ENCODE measurements at places on chromosomes 16 and 17.

GRCh38 chr17:1467898-1468492 is 12.0 kb upstream of the CRK start:
- no peak for DNase-seq

GRCh38 chr17:8963014-8963413 is 2.5 kb downstream of the PIK3R5 start:
- DNase-seq, result no peak

- no peak for DNase-seq
Observed at GRCh38 chr16:57781741-57782606, 20.3 kb downstream of the KIFC3 start.

DNA sequence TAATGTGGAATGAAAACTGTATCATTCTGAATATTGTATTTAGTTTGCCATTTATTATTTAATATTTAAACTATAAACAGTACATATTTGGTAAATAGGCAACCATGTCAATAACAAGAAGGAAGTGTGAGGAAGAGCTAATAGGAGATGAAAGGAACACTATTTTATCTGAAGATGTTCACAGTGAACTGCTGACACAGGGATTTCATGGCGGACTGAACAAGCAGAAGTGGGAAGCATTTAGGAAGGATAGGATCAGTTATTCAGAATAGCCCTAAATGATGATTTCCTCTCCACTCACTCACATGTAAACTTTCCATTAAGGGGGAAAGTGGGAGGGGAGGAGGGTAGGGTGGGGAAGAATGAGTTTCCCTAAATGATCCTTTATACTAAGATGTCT is 682.4 kb downstream of the TOX3 start:
- DNase-seq, result no peak

DNA sequence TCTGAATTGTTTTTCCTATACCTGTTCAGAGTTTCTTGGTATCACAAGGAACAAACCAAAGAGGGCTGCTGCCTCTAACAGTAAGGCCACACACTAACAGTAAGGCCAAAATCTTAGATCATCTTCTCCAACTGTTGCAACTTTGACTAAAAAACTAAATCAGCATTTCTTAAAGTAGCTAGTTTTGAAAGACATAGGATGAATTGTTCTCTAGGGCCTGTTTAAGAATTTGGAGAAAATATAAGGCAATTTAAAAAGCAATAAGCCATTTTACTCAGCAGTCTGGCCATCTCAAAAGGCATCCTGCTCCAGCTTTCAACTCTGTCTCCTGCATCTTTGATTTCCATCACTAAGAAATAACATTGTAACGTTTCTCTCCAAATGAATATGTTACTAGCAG is 105.0 kb upstream of the MON1B start:
- no peak for DNase-seq

- no peak for DNase-seq
Observed at GRCh38 chr17:10120109-10120485, 78.3 kb downstream of the GAS7 start.

GRCh38 chr16:74448990-74449389 is 27.7 kb upstream of the CLEC18B start:
- no peak for DNase-seq

All from activated CD4-positive, alpha-beta T cell treated with anti-CD3 and anti-CD28 coated beads for 1 hour (primary cell).